SK-MEL-5 (cell line): ENCODE measurements at places on chromosomes 5 and 9.

DNA sequence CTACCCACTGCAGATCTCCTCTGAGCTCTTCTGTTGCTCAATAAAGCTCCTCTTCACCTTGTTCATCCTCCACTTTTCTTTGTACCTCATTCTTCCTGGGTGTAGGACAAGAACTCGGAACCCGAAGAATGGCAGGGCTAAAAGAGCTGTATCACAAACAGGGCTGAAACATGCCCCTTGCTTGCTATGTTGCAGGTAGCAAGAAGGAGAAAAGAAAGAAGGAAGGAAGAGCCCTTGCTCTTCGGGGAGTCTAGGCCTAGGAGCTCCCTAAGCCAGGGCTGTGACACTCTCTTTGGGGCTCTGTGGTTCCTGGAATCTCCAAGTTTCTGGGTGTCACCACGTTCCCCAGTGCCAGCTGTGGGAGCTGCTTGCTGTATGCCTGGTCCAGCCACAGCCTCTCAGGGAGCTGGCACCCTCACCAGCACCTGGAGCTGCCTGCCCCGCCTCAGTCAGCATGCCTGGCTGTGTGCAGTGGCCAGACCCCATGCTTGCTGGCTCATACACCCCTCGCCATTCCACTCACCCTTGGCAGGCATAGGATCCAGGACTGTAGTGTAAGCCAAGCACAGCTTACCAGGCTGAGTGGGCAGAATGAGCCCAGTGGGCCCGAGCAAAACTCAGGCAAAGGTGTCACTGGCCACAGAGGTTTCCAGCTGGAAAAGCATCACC, 274.8 kb upstream of the ADRA1B start:
- DNase-seq = no peak

DNA sequence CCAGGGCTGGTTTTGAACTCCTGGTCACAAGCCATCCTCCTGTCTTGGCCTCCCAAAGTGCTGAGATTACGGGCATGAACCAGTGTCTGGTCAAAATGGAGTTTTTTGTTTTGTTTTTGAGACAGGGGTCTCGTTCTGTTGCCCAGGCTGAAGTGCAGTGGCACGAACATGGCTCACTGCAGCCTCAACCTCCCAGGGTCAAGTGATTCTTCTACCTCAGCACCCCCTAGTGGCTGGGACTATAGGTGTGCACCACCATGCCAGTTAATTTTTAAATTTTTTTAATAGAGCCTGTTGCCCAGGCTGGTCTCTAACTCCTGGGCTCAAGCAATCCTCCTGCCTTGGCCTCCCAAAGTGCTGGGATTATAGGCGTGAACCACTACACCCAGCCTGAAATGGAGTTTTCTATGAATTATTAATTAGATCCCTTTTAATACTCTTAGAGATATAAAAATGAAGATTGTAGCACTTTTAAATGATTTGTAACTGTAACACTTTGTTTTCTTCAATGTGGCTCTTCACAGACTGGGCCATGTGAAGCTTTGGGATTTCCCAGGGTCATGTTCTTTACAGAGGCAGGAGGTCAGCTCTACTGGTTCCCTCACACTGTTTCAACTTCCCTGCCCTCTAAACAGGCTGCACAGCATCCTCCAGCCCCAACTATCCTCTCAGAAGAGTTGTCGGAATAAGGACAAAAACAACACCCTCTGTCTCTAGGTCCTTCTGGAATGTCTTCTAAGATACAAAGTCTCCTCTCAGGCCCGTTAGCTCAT, 32.7 kb upstream of the SPARC start:
- DNase-seq = peak; percentile 71

DNA sequence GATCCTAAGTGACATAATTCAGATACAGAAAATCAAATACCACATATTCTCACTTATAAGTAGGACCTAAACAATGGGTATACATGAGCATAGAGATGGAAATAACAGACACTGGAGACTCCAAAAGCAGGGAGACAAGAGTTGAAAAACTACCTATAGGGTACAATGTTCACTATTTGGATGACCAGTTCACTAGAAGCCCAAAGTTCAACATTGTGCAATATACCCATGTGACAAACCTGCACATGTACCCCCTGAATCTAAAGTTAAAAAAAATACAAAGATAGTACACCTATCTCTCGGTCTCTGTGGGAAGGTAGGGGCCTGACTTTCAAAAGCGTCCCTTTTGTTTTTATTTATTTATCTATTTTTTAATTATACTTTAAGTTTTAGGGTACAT, 11.7 kb upstream of the OR1N1 start:
- no peak for DNase-seq

DNA sequence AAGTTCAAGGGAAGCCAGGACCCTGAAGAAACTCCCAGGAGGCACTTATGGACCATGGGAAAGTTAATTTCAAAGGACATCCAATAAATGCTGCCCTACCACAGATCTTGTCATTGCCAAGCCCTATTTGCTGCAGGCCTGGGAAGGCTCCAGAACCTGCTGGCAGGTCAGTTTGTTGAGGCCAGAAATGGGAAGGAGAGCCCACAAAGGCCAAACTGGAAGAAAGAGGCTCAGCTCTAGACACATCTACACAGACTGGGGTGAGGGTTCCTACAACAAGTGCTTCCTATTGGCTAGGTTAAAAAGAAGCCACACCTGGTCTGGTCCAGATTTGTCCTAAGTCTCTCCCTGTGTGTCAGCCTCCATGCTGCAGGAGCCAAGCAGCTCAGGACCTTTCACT, 94.4 kb downstream of the SIL1 start:
- no peak for DNase-seq

- peak; percentile 93 for DNase-seq
Observed at GRCh38 chr5:91101600-91102379, 281.3 kb downstream of the ARRDC3 start.

DNA sequence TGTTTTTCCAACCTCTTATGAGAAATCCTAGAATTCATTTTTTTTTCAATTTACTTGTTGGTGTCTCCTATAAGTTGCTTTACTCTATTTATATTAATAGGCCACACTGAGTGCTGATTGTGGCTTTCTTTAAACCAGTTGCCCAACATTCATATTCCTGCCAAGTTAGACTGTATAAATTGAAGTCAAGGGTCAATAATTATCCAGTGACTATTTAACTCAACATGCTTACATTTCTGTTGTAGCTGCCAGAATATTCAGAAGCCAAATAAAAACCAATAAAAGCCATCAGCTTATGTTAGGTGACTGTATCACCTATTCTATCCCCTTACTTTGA, 169.0 kb downstream of the PTPRD start:
- no peak for DNase-seq

- DNase-seq = no peak
Observed at GRCh38 chr5:1961304-1961946, 78.7 kb upstream of the IRX4 start.

DNA sequence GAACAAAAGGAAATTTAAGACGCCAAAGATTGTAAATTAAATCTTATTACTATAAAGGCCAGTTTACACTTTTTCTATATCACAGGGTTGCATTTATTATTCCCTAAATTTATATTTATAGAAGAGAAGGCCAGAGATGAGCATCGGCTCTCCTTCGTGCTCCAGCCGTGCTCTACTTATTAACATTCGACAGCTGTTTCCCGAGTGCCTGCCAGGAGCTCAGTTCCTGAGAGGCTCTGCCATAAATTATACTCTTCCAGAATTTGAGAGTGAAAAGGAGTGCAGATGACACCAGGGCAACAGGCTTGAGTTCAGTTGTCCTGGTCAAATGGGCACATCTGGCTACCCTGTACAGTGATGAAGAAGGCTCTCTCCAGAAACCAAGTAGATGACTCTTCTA, 70.1 kb downstream of the PCSK5 start:
- DNase-seq = no peak

GRCh38 chr5:32827981-32828380, 116.9 kb downstream of the NPR3 start:
- no peak for DNase-seq

DNA sequence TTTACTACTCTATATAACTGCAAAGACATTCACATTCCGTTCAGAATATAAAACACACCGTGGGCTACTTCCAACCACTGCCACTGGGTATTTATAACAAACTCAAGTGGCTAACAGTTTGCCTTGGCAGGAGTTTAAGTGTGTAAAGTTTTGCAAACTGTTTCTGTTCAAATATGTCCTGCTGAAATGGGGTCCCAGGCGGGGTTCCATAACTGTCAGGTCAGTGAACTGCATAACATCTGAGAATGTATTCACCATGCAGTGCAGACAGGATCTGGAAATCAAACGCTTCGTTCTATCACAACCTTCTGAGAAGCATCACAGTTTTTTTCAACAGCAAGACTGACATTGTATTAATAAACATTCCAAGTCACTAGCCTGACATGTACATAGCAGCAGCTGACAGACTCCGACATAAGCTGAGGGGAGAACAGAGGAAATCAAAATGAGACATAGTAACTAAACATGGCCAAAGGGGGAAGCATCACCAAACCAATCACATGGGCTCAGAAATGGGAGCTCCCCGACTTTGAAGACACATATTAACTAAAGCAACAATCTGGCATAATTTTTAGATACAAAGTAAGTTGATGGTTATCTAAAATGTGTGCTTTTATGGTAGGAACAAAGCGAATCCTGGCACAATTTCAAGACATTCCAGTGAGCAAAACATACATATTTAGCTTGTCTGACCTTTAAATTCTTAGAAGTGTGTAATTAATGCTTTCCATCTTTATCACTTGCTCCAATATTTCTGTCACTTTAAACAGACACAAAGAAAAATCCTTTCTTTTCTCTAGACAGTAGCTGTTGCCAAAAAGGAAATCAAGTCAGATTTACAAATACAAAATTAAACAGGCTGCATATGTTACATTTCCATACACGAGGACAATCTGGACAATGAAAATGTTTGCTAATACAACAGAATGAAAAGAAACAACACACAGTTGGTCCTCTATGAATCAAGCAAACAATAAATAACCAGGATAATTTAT, 156.8 kb downstream of the MAPKAP1 start:
- no peak for DNase-seq

- no peak for DNase-seq
Observed at GRCh38 chr5:98414938-98415337, 358.5 kb upstream of the RGMB start.

DNA sequence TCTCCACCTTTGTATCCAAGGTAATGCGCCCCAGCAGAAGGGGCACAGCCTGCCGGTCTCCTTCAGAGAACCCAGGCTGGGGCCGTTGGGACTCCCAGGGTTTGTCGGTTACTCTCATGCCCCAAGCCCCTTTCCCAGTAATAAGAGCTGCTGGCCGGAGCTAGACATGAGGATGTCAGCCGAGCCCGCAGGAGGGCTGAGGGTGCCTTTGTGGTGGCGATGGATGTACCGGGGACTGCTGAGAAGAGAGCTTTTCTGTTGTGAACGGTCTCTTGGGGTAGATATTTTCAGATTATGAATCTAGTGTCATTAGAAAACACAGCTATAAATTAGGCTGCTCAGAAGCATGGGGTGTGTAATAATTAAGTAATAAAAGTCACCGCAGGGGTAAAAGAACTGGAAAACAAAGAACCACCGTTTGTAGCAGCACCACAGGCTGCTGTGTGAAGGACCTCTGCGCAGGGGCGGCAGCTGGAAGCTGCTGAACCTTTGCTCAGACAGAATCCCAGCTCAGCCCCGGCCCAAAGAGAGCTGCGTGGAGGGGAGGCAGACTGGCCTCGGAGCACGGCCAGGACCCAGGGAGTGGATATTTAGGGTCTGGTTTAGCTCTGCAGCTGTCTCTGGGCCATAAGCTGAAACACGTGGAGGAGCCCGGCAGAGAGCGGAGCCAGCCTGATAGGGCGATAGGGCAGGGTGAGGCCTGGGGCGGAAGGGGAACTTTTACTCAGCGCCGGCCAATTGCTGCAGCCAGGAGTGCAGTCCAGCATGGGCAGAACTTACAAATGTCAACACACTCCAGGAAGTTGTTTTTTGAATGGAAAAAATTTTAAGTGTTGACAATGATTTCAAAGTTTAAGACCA, 50.5 kb upstream of the BARHL1 start:
- DNase-seq = no peak

DNA sequence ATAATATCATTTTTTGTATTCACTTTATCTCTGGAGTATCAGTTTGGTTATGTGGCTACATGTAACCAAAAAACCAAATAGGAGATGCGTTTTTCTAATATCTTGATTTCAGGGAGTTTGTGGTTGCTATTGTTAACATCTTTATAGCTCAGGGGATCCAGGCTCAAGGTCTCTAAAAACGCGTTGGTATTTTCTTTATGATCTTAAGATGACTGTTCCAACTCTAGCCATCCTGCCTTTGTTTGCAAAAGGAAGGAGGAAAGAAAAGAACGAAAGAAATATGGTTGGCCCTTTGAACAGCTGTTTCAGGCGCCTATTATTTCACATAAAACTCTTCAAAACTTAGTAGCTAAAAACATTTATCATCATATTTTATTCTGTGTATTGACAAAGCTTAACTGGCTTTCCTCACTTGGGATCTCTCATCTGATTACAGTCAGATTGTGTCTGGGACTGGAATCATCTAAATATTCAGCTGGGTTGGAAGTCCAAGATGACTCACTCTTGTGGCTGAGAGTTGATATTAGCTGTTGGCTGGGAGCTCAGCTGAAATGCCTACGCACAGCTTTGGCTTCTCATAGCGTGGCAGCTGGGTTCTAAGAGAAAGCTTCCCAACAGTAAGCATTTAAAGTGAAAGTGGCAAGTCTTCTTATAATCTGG, 60.1 kb downstream of the FAM174A start:
- DNase-seq = peak; percentile 33

GRCh38 chr5:140296289-140296688, 6.6 kb downstream of the PFDN1 start:
- DNase-seq = peak; percentile 56

DNA sequence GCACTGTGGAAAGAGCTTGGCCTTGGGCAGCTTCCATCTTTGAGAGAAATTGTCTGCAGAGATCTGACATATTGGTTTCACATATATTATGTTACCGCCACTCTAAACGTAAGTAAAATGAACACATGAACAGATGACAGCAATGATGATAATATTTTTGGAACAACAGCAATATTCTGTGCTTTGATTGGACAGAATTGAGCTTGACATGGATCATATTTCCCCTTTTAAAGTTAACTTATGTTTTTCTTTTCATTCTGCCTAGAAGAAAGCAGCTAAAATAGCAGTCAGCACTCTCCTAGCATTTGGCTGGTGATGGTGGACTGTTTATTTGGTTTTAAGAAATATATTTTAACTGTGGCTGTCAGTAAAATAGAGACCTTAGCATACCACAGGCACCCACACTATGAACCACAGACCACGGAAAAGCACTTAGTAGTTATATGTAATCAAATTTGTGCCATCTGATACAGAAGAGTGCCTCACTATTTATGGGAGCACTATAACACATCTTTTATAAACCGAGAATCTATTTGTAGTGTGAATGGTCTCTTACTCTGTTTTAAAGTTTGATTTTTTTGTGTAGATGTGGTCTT, 1.8 kb upstream of the CFAP95 start:
- no peak for DNase-seq
